ENCODE measurements at places on chromosomes 6 and 20.

- DNase-seq = no peak
These were observed 63.0 kb downstream of the CD83 start for GRCh38 chr6:14180609-14181008.

DNA sequence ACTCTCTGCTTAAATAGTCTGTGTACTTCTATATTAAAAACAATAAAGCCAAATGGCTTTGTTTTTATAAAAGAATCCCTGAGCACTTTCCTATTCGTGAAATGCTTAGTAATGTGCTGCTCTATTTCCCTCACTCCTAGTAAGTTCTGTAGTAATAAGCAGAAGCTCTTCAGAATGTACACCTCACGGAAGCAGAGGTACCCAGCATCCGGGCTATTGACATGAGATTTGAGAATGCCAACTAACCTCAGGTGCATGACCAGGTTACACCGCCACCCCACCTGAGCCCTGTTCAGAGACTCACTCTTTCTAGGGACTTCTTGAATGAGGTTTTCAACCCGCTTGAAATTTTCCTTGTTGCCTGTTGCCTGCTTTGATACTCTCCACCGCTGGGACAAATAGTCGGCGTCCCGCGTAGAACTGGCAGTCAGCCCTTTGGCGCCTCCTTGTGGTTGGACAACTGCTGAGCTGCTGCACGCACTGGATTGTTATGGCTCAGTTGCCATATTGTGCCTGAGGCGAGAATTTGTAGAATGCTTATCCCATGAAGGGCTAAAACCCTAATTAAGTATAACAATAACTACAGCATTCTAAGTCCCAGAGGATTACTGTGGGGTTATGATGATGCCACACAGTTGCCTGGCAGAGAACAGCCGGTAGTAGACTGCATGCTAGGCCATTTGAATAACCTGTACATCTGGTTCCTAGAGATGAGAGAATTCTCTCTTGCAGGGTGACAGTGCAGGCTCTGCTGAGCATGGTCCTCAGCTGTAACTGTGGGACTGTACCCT lies 95.4 kb downstream of the KHDC1L start:
- DNase-seq = peak; percentile 68

DNA sequence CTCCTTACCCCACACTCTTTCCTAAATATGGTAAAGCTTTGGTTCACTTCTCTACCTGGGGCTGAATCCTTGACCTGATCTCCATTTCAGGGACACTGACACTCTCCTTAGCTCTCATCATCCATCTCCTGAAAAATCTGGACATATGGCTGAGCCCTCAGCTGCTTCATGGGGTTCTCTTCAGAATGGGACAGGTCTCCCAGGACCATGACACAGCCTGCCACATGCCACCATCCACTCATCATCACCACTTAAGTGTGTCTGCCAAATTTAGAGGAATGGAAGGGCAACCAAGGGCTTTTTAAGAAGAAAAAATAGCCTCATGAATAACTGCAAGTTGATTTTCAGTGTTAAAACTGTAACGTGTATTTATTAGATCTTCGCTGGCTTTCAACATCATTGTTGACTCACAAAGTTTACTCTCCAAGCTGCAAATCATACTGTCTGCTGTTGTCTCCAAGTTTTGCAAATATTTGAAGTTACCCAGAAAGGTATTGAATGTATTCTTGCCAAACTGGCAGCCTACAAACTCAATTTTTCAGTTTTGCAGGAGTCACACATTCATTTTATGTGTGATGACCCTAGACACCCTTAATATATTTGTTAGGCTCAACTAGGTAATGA lies 41.1 kb downstream of the HS3ST5 start:
- no peak for DNase-seq

GRCh38 chr6:158024566-158025297 lies 43.1 kb downstream of the SYNJ2 start:
- DNase-seq = no peak

- DNase-seq = no peak
These were observed 408.6 kb upstream of the ADGRB3 start for GRCh38 chr6:68226460-68226859.

GRCh38 chr6:56364827-56365339 lies 117.5 kb upstream of the COL21A1 start:
- no peak for DNase-seq

GRCh38 chr20:53345536-53346334 lies 247.9 kb downstream of the ZNF217 start:
- DNase-seq = no peak

GRCh38 chr20:38164624-38165088 lies 414 bp downstream of the TGM2 start:
- no peak for DNase-seq

DNA sequence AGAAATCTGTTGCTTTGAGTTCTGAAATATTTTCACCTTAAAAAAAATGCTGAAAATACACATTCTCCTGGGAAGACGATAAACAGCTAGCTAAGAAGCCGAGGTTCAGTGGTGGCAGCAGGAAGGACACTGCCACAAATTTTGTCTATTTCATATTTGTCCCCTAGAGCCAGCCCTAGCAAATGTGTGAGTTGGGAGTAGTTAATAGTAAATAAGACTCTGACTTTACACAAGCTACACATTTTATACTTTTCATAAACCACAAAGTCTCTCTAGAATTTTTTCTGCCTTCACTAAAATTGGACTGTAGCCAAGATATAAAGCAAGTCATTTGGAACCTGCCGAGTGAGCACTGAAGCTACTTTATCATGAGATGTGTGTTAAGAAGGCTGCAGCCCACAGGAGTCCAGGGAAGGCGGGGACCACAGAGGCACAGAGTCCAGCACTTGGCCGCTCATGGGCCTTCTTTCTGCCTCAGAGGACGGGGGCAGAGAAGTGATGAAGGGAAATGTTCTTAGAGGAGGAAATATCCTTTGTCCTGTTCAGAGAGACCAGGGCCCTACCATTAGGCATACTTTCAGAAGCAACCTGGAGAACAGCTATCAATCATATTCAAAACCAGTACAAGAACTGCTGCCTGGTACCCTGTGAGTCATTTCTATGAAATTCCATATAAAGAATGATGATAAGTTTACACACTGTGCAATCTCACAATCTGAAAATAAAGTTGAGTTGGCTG lies 241.7 kb upstream of the TAB2 start:
- no peak for DNase-seq

Data from heart left ventricle (tissue), 16 donors.